ENCODE measurements at places on chromosomes 12 and 14.

- no peak for DNase-seq
Observed at GRCh38 chr12:82857911-82858533, 171.3 kb downstream of the TMTC2 start.

- no peak for DNase-seq
Observed at GRCh38 chr12:58916921-58917511, 3.3 kb downstream of the LRIG3 start.

- no peak for DNase-seq
Observed at GRCh38 chr12:15778126-15778525, 11.1 kb downstream of the EPS8 start.

- no peak for DNase-seq
Observed at GRCh38 chr14:66539034-66539433, 31.1 kb downstream of the GPHN start.

DNA sequence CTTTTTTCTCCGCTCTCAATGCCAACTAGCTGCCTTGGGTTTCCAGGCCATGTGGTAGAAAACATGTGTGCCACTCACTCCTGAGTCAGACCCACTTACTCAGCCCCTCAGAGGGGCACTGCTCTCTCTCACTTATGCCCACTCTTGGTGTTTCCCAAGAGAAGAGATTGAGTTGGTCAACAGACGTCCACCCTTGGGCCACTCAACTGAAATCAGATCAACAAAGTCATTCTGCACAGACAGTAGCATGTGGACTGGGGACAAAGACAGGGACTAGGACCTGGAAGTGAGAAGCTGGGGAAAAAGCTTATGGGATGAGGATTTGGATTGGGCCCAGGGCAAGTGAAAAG is 161.2 kb downstream of the EFCAB11 start:
- DNase-seq, result no peak

DNA sequence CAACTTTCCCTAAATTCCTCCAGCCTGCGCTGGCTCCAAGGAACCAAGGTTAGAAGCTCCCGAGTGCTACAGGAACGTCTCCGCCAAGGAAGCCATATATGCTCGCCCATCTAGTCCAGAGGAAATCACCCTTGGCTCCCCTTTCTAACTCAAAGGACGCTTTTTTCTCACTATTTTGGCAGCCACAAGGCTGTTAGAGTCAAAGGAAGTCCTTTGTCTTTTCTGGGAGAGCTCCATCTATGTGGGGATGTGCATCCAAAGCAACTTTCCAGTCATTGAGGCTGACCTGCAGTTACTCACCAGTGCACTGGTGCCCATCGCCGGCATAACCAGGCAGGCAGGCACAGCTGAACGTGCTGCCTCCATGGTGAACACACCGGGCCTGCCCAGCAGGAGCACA is 37.6 kb downstream of the RTRAF start:
- DNase-seq, result no peak

- peak; percentile 33 for DNase-seq
Observed at GRCh38 chr12:2944401-2945047, 14.7 kb upstream of the TEAD4 start.

DNA sequence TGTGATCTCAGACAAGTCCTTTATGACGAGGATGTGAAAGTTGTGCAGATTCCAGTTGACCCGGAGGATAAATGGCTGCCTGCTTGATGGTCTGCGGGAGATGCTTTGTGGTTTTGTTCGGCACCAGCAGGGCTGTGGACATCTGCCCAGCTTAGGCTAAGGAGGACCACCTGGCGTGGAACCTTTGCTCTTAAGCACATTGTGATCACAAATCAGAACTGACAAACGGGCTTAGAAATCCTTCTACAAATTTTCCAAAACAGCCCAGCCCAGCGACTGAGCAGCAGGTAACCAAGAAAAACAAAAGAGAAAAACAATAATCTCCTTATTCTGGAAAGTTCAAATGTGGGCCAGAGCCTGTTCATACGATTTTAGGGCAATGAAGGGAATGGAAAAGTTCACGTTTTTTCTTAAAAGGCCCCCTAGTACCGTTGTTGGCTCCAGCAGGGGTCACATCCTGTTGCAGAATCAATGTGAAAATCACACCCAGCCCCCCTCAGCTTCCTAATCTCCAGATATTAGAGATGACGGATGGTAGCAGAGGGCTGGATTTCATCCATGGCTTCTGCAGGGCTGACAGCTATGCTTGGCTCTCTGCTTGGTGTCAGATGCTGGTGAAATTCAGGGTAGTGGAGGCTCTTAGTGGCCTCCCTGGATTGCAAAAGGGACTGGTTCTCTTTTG is 81.1 kb upstream of the RFLNA start:
- DNase-seq, result no peak

GRCh38 chr12:116697716-116698115 is 40.2 kb downstream of the SPRING1 start:
- peak; percentile 34 for DNase-seq

GRCh38 chr12:81245458-81245857 is 167.6 kb downstream of the ACSS3 start:
- DNase-seq, result no peak

- DNase-seq, result peak; percentile 17
Observed at GRCh38 chr14:53306267-53306721, 153.2 kb upstream of the DDHD1 start.

- DNase-seq, result no peak
Observed at GRCh38 chr12:123163227-123163626, 12.3 kb upstream of the PITPNM2 start.
